GM13976 (cell line): ENCODE measurements at places on chromosomes 6 and 20.

DNA sequence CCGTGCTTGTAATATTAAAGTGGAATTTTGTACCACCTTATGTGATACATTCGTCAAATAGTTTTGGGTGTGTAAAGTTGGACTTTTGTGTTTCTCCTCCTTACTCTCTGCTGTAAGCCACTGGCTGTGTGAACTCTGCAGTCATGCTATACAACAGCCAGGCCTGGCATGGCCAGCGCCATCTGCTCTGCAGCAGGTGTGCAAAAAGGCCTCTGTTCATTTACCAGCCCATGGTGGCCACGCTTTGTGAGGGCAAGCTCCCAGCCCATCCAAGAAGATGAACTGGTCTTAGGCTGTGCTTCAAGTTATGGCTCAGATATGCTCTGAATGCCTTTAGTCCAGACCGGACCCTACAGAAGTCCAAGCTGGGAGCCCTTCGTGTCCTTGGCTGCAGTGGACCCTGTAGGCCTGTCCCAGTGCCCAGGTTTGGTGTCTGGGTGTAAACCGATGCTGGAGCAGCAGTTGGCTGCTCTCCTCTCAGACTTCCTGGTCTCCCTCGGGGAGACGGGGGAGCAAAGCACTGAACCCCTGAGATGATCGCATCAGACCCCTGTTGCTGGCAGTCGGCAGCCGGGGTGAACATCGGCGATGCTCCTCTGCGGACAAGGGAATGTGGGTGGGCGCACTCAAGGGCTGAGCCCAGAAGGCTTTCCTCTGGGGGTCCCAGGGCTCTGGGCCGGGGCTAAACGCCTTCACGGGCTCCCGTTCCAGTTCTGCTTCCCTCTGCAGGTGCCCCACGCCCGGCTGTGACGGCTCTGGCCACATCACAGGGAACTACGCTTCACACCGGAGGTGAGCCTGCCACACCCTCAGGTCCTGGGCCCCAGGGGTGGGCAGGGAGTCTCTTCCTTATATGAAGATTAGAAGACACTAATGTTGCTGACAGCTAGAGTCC, 28.6 kb upstream of the PCMTD2 start:
- DNase-seq, result no peak

DNA sequence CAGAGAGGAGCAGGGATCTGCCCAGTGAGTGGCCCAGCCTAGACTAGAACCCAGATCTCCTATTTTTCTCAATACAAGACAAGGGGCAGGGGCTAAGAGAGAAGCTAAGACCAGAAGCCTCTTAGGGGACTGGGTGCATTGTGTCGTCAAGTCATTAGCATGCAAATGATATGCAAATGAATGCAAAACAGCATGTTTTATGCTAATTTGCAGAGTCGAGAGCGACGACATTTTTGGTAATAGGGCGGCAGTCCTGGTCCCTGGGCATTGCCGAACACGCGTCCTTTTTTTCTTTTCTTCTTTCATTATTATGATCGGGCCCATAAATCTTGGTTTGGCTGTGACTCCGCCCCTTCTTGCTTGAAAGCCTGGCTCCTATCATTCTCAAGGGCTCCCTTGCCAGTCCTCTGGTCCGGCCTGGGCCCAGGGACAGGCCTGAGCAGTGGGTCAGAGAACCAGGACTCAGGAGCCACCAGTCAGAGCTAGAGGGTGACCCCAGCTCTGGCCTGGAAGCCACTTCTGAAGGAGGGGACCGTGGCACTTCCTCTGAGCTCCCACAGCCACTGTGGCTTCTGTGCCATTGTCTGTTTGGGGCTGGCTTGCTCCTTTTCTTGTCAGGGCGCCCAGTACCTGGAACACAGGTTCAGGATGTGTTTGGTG, 32.0 kb upstream of the SCRT2 start:
- DNase-seq, result no peak

- no peak for DNase-seq
Measured at GRCh38 chr20:38559764-38560163, 21.2 kb upstream of the ADIG start.

DNA sequence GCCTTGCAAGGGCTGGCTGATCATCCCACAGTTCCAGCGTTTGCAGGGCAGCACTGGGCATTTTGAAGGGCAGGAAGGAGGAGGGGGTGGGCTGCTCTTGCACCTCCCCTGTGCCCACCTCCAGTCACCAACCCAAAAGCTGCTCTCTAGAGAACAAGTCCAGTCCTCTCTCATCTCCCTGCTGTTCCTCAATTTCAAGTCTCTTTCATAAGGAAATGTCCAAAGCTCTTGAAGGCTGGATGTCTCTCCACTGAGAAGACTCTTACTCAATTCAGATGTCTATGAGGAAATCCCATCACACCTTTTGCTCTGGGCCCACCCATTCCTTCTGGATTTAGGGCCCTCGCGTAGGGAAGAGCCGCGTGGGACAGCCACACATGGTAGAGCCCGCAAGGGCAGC, 31.7 kb downstream of the WRNIP1 start:
- DNase-seq, result no peak

- DNase-seq, result no peak
Measured at GRCh38 chr6:30830438-30830837, 53.9 kb upstream of the DDR1 start.

- DNase-seq, result no peak
Measured at GRCh38 chr6:113094779-113095178, 747.6 kb downstream of the RFPL4B start.

DNA sequence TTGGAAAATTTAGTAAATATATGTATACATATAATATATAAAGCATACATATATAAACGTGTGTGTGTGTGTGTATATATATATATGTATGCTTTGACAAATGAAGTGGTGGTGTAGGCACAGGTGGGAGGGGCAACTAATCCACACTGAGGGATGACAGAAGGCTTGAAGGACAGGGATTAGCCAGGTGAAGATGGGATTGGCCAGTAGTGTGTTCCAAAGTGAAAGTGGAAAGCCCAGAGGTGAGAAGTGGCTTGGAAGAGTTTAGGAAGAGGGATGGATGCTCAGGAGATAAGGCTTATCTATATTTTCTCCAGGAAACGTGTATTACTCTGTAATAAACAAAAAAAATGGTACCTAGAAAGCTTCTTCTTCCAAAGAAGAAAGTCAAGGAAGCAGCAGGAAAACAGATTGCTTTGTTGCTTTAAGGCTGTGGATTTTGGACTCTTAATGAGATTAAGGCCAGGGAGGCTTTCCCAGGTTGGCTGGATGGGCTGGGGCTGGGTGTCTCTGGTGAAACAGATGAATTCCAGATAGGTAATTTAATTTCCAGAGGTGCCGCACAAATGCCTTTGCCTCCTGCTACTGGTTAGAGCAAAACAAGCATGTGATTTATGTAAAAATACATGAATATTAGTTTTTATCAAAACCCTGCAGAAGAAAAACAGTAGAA, 63.9 kb downstream of the JARID2 start:
- no peak for DNase-seq

GRCh38 chr6:74479960-74480359, 725.9 kb downstream of the COL12A1 start:
- DNase-seq, result no peak

DNA sequence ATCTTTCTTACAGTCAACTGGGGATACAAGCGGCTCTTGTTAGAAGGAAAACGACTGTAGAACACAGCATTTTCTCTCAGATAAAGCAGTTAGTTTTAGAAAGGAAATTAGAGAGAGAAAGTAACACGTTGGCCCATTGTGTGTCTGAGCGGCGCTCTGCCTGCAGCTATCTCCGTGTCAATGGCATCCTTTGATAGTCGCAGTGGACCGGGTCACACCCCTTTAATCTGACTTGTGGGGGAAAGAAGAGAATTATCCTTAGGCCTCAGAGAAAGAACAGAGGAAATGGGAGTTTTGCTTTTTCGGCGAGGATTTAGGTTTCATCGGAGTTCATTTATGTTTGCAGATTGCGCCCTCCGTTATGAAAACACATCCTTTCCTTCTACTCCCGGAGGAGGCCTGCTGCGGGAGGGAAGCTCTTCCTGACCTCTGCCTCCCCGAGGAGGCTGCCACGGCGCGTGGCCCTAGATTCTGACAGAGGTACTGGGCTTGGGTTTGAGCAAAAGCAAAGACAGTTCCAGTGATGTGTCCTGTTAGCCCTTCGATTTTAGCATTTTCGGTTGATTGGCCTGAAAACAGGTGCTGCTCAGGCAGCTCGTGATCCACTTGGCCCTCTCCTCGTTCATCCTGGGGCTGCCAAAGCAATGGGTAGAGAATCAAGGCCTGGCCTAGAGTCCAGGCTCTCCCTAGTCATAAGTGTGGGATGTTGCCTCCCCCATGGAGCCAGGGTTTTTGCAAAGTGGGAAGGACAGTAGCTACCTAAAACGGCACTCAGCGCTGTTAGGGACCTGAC, 74.9 kb downstream of the ZDHHC14 start:
- no peak for DNase-seq

GRCh38 chr20:21075471-21075870, 30.7 kb downstream of the LINC00237 start:
- no peak for DNase-seq

GRCh38 chr20:610130-611046, at the start of gene TCF15:
TCF15 (minus strand) TSS chr20:610309; CDS start chr20:610237, 72 bp downstream.
- peak; percentile 86 for DNase-seq

- DNase-seq, result no peak
Measured at GRCh38 chr6:131761060-131761761, 46.6 kb upstream of the ENPP1 start.

- no peak for DNase-seq
Measured at GRCh38 chr20:10629946-10630650, 43.7 kb downstream of the JAG1 start.

DNA sequence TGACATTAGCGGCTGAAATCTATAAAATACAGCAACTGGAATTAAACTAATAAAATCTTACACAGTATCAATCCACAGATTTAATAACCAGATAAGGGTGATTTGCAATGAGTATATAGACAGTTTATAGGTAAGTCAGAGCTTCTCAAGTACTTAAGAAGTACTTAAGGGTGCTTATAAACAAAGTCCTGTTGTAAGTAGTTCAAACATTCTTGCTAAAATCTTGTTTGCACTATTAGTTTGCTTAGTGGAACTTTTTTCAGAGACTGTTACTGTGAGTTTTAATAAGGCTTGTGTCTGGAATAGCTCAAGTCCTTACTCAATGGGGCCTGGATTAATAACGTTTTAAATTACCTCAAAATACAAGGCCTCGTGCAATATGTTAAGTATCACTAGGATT, 240.5 kb downstream of the GMDS start:
- DNase-seq, result no peak

- DNase-seq, result no peak
Measured at GRCh38 chr20:63071541-63072181, 64.9 kb upstream of the BHLHE23 start.

- no peak for DNase-seq
Measured at GRCh38 chr20:55406891-55407290, 598.4 kb downstream of the CBLN4 start.

DNA sequence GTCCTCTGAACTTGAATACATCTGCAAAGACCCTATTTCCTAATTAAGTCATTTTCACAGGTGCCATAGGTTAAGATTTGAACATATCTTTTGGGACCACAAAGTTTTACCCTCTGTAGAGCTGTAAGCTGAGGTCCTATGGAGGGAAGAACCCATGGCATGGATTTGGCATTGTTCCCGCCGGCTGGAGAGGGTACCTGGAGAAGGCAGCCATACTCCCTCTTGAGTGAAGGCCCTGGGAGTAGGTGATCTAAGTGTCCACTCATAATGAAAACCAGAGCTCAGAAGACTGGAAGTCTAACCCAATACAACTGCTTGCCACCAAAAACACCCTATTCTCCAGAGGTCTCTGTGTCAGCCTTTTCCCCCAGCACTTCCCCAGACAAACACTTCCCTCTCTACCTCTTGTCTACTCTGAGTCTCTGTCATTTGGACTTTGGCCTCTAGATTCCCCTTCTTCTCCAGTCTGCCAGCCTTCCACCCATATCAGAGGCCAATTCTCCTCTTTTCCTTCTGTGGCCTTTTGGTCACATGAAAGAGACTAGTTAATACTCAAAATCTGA, 363.9 kb downstream of the MAFB start:
- DNase-seq, result no peak

DNA sequence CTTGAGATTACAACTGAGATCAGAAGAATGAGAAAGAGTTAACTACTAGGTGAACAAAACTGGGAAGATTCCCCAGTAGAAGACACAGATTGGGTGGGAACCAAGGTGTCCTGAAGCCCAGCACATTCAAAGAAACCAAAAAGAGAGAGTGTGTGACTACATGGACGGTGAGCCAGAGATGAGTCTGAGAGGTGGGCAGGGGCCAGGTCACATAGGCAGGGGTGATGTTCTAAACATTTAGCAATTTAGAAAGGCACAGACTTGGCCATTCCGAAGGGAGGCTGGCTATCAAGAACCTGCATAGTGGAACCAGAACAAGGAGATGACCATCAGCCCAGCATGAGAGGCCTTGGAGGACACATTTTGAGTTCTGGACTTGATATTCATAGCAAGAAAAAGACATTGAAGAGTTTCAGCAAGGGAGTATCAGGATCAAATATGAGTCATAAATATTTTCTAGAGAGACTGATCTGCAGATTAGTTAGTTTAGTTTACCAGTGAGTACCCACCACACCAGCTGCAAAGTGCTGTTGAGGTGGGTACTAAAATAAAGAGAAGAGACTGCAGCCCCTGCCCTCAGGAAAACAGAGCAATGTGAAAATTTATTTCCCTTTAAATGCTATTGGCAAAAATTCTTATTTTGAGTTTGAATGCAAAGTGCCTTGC, 340.5 kb upstream of the PRDM1 start:
- no peak for DNase-seq
